ENCODE measurements at places on chromosomes 5 and 9. TPM values are rescaled to one million over a fixed set of nuclear protein-coding genes. Genes with fewer than 3 reads are reported as not detected.

Gene MAMDC4
- 13.5 TPM for total RNA-seq

Gene PTGES2
- total RNA-seq: 30.6 TPM

Gene CTSV
- total RNA-seq: 0.32 TPM

Gene BTNL3
- not detected for total RNA-seq

DNA sequence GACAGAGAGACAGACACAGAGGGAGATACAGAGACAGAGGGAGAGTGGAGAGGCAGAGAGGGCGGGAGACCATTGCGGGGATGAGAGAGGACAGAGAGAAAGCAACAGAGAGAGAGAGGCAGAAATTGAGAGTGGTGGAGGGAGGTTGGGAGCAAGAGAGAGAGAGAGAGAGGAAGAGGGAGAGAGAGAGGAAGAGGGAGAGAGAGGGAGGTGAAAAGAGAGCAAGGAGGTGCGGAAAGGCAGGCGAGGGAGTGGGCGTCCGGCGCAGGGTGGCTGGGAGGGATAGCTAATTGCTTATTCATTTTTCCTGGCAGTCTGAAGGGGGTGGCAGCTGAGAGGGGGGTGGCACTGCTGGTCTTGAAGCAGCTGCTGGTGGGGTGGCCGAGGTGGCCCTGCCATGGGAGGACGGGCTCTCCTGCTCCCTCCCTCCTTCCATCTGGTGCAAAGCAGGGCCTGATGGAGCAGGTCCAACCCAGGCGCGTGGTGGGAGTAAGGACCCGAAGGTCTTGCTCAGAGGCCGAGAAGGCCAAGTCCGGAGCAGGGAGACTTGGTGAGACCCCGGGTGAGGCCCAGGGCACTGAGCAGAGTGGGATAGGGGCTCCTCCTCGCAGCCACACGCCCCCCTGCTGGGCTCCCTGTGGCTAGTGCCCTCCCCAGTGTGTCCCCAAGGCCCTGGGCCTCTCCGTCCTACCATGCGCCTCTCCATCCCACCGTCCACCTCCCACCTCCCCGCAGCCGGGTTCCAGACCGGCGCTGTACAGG, 25.3 kb upstream of the RNU6ATAC start:
- DNase-seq: no peak
- no peak overlapping the region for H3K4me3 ChIP-seq
- peaks cover 12% of the 10 kb centered on the region for H3K27me3 ChIP-seq
- no peaks in the 10 kb centered on the region for H3K36me3 ChIP-seq
- H3K4me1 ChIP-seq: peaks cover 7% of the 10 kb centered on the region
- H3K27ac ChIP-seq: no peak overlapping the region
